Fibroblast of villous mesenchyme (primary cell): ENCODE measurements at places on chromosomes 5 and 9. TPM values are rescaled to one million over a fixed set of nuclear protein-coding genes. Genes with fewer than 3 reads are reported as not detected.

DNA sequence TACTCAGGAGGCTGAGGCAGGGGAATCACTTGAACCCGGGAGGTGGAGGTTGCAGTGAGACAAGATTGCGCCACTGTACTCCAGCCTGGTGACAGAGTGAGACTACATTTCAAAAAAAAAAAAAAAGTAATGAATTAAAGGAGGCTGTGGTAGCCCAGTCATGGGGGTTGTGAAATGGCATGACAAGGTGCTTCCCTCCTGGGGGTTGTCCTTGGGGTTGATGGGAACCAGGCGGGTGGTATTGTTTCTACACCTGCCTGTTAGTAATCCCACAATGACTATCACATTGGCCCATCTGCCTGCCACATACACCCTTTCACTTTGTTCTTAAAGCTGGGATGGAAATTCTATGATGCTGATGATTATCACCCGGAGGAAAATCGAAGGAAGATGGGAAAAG is 5.6 kb downstream of the IDNK start:
- DNase-seq: no peak

The CCDC192 gene
- total RNA-seq: not detected in 2 replicates

DNA sequence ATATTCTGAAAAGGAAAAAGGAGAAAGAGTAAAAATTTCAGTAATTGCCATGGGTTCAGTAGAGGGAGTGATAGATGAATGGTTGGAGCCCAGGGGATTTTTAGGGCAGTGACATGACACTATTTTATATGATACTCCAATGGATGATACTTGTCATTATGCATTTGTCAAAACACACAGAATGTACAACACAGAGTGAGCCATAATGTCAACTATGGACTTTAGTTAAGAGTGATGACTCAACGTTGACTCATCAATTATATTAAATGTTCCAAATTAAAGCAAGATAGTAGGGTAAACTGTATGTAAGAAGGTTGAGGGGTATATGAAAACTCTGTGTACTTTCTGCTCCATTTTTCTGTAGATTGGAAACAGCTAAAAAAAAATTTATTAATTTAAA is 586.4 kb downstream of the TAF11L14 start:
- DNase-seq: no peak

- DNase-seq: no peak
Measured at GRCh38 chr5:96113170-96113939, 151.7 kb upstream of the ELL2 start.

The IL13 gene
- not detected in 2 replicates for total RNA-seq

DNA sequence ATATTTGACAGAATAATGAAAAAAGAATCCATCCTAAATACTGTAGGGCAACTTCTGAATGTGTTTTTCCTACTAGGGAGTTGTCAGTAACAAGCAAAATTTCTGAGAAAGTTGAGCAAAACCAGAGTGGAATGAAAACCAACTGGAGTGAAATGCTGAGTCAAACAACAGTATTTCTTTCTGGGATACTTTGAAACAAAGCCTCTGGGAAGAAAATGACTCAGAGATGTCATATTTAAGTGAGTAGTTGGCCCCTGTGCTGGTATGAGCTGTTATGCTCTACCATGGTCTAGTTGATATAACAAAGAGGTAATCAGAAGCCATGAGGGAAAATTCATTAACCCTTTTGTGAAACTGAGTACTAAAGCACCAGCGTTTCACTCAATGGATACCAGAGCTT is 372.1 kb upstream of the C9orf72 start:
- DNase-seq: peak; percentile 47

The ENG gene
- 25.8 and 30.7 TPM in 2 replicates for total RNA-seq

DNA sequence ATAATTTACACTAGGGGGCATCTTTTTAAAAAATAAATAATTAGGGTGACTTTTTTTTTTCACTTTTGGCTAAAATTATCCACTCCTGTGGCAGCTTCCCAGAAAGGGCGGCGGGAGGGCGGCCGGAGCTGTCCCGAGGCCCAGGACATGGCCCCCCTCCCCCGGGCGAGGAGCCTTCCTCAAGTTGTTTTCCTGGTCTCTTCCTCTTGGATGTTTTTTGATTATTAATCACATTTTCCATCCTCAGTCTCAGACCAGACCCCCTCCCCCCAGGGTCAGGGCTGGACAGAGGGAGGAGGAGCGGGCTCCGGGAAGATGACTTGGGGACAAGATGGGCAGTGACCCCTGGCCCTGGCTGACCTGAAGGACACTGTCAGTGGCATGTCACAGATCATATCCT is 4.7 kb upstream of the CNTFR start:
- DNase-seq: no peak

GRCh38 chr9:136921307-136921706 is 23.2 kb downstream of the FBXW5 start:
- no peak for DNase-seq

DNA sequence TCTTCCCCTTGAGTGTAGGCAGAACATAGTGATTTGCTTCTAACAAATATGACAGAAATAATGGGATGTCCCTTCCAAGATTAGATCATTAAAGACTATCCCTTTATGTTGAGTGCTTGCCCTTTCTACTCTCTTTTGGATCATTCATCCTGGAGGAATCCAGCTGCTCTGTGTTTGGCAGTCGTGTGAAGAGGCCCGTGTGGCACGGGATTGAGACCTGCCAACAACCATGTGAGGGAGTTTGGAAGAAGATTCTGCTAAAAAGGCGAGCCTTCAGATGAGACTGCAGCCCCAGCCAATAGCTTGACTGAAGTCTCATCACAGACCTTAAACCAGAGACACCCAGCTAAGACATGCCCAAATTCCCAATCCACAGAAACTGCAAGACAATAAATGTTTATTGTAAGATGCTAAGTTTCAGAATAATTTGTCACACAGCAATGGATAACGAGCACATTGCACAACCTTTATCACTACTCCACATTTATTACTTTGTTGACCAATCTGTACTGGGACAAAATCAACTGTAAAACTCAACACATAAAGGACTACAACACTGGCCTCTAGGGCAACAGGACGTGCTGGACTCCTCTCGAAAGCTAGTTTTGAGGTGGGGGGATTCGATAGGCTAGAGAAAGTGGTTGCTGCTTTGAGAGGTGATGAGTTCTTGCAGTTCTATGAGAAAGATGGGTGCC is 42.8 kb downstream of the ANGPTL2 start:
- DNase-seq: peak; percentile 48

GRCh38 chr9:111527347-111527746 is 2.4 kb downstream of the ZNF483 start:
- no peak for DNase-seq

DNA sequence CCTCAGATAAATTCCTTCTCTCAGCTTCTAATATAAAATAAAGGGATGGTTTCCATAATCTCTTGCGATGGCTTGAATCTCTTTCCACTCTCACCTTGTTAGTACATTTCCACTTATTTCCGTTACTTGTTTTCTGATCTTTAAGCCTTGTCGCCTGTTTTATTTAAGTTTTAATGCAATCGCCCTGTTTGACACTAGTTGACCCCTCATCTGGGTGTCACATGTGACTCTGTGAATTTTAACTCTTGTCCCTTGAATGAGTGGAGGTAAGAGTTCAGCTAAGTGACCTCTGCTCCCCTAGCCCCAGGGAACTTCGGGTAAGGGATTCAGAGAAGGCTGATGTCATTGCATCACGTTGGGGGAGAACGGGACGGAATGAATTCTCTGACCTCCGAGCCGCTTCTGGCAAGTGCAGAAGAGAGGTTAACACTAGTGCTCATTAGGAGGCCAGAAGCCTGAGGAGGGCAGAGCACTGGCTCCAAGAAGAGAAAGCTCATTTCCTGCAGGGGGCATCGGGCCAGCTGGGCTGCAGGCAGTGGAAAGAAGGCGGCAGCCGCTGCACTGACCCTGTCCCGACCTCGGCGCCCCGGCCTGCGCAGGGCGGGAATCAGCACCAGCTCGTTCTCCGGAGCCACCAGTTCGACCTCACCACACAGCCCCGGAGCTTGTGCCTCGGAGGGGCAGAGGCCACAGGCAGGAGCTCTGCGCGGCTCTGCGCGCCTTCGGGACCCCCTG is 569 bp downstream of the HINT2 start:
- DNase-seq: peak; percentile 60

DNA sequence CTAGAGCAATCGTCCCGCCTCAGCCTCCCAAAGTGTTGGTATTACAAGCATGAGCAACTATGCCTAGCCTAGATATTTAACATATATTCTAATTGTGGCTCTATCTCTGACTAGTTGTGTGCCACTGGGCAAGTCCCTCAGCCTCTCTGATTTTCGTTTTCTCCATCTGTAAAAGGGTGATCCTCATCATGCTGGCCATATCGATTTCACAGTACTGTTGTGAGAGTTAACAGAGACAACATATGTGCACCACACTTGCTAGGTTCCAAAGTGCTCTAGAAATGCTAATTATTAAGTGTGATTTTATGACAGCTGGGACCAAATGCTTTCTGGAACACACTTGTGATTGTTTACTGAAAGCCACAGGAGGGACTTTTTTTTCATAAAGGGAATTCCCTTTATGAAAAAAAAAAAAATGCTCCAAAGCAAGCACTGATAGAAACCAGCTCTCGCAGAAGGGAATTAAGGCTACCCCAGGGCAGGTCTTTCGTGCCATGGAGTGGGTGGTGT is 78.5 kb upstream of the EPB41L4B start:
- DNase-seq: no peak

The SLCO6A1 gene
- under 0.01 and 0.32 TPM in 2 replicates for total RNA-seq

DNA sequence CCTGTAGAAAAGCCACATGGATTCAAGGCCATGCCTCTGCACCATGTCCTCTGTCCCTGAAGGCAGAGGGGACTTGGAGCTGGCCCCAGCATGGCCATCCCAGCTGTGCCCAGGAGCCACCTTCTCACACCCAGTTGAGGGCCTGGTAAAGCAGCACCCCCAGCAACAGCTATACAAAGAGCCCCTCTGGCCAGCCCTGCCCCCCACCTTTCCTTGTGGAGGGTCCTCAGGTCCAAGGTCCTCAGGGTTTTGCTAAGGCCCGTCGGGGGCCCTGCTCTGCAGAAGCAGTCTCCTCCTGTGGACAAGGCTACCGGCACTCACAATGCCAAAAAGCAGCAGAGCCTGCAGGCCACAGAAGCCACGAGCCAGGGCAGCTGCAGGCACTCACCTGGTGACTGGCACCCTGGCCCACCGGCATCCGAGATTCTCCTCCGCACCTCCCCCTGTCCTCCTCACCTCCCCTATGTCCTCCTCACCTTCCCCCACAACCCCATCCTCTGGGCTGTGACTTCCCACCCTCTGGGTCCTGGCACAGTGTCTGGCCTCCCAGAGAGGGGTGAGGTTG is 39.9 kb upstream of the LPCAT1 start:
- no peak for DNase-seq

- peak; percentile 73 for DNase-seq
Measured at GRCh38 chr9:99807276-99807852, 14.3 kb upstream of the NR4A3 start.

DNA sequence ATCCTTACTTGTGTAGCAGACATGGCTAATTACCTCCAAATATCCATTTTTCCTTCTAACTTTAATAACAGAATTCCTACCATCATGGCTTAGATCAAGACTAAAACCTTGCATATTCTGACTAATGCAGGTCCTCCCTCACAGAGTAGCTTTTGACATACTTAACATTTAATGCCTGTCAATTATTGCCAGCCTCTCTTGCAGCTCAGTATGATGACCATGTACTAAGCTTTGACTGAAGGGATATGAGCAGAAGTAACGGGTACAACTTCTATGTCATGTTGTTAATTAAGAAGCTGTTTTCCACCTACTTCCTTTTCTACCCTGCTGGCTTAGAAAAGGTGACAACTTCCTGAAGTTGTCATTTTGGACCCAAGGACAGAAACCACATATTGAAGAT is 533.4 kb downstream of the PSAT1 start:
- DNase-seq: no peak

- peak; percentile 52 for DNase-seq
Measured at GRCh38 chr9:16062542-16063240, 509.8 kb downstream of the CCDC171 start.

DNA sequence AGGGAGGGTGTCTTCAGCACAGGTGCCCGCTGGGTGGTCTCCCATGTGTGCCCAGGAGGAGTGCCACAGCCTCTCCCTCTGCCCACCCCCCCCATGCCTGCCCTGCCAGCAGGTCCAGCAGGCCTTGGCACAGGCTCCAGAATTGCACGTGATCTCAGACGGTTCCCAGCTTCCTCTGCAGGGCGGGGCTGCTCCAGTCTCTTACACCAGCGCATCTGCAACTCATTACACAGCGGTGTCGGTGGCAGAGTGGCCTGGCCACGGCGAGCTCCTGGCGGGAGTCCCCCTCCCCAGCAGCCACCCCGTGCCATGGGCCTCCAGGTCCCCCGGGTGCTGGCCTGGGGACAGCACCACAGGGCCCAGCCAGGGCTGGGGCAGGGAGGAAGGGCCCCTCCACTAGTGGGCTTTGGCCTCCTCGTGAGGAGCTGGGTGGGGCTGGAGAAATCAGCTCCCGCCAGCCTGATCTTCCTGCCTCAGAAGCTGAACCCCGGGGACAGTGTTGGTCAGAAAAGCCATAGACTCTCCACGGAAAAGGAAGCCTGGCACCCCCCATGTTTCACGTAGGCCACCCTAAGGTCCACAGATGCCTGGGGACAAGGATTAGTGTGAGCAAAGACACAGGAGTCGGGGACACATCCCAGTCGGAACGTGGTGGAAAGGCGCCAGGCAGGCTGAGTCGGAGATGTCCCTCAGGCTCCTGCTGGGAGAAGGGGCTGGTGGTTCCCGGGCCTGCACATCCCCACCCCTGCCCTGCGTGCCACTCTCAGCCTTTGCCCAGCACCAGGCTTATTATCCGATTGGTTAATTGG is 40.2 kb downstream of the RXRA start:
- peak; percentile 89 for DNase-seq

- DNase-seq: no peak
Measured at GRCh38 chr9:136448655-136449054, 9.0 kb upstream of the INPP5E start.

GRCh38 chr9:4073371-4073770 is 226.5 kb downstream of the GLIS3 start:
- no peak for DNase-seq

DNA sequence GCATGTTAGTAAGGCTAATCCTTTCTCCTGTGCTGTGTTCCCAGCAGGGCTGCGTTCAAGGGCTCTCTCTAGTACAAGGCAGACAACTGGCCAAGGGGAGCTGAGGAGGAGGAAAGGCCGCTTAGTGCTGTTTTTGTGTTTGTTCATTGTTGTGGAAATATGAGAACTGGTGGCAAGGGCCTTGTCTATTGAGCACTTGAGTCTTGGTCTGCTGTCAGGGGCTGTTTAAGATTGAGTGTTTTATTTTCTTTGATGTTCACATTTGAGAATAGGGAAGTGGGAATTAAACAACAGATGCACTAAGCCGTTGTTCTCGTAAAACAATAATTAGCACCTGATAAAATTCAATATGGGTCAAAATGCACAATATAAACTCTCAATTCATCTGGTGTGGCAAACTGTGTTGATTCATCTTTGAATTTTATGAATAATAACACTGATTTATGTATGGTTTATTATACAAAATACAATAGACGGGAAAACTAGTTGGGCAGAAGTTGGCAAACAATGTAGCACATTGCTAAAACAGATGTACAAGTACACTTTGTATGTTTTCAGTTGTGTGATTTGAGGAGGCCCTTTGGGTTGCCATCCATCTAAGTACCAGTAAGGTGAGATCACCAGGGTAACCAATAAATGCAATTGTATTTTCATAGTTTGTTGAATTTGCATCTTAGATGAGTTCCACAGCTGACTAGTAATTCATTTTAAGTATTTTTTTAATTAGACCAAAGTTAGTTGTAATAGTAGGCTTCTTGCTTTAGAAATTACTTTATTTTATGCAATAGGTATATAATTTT is 97.6 kb upstream of the GRHPR start:
- no peak for DNase-seq
